Osteoblast (primary cell): ENCODE measurements at places on chromosomes 5 and 9.

DNA sequence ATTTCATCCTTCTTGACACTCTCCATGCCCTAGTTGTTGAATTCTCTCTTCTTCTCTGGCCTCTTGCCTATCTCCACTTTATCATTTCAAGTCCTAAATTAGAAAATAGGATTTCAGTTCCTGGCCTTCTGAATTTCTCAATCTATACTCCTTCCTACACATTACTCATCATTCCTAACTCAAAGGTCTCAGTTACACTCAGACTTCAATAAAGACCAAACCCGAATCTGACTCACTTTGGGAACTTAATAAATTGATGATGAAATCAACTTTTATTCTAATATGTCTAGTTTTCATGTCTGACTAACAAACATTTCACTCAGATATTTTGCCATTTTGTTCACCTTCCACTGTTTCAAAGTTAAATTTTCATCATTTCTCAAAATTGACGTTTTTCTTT, 113.6 kb upstream of the TSLP start:
- peak; percentile 62 for DNase-seq

GRCh38 chr9:127451608-127451857, 223 bp downstream of the LRSAM1 start:
- no peak for DNase-seq

DNA sequence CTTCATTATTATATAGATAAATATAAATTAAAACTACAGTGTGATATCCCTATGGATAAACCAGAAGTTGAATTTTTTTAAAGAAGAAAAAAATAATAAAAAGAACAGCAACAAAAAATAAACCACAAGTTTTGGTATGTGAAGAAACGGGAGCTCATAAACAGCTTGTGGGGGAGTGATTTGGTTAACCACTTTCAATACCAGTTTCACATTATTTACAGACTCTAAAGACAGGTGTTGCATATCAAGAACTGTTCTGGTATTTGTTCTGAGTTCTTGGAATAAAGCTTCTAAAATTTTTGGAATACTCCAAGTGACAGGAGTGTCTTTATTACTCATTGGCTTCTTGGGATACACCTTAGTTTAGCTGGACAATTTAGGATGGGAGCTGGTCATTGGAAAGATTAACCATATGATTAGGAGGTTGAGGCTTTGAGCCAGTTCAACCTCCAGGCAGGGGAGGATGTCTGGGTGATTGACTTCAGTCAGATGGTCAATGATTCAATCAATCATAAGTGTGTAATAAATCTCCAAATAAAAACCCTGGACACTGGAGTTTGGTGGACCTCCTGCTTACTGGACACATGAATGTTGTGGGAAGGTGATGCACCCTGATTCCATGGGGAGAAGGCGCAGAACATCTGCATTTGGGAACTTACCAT, 2223.1 kb upstream of the C9orf72 start:
- no peak for DNase-seq

DNA sequence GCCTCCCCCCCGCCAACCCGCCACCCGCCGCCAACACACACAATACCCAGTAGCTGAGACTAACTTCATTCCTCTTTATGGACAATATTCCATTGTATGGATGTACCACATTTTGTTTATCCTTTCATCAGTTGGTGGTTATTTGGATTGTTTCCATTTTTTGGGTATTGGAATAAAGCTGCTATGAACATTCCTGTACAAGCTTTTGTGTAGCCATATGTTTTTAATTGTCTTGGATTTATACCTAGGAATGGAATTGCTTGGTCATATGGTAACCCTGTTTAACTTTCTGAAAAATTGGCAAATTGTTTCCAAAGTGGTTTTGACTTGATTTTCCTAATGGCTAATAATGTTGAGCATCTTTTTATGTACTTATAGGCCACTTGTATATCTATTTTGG, 4.9 kb upstream of the UBTD2 start:
- DNase-seq = no peak

GRCh38 chr9:136079211-136079915, 15.7 kb downstream of the NACC2 start:
- DNase-seq = peak; percentile 41

DNA sequence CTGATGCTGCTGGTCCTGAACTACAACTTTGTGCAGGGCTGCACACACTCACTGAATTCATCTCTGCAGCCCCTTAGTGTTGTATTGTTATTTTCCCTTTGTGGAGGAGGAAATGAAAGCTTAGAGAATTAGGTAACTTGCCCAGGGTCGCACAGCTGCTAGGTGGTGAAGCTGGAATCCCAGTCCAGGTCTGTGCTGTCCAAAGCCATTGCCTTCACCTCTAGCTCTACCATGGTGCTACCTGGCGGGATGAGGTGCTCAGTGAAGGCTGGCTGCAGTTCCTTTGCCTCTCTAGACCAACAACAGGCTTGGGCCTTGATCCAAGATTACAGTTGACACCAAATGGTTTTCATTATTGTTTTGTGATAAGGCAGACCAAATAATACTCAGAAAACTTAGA, 177.8 kb upstream of the PITX1 start:
- DNase-seq = no peak

DNA sequence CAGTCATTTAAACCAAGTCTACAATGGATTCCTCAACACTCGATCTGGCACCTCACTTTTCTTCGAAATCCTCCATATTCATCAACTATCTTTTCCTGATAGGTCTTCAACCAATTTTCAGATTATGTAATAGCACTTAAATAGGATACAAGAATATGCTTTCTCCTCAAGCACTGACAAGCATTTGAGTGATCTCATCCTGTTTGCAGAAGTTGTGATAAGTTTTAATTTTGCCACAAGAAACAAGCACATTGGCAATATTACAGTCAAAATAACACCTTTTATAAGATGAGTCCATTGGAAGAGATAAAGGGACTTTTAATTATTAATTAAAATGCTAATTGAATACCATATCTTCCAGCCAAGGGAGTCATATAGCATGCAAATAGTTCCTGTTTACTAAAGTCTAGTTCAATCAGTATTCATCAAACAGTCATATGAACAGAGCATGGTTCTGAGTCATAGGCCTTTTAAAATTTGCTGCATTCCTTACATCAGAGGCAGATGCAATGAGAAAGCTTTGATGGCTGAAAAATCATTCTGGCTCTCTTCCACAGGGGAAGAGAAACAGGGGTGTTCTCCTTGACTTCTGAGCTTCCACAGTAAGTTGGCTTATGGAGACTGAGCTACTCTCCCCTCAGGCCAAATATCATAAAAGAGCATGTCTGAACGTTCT, 32.7 kb upstream of the ZCCHC9 start:
- DNase-seq = peak; percentile 80

DNA sequence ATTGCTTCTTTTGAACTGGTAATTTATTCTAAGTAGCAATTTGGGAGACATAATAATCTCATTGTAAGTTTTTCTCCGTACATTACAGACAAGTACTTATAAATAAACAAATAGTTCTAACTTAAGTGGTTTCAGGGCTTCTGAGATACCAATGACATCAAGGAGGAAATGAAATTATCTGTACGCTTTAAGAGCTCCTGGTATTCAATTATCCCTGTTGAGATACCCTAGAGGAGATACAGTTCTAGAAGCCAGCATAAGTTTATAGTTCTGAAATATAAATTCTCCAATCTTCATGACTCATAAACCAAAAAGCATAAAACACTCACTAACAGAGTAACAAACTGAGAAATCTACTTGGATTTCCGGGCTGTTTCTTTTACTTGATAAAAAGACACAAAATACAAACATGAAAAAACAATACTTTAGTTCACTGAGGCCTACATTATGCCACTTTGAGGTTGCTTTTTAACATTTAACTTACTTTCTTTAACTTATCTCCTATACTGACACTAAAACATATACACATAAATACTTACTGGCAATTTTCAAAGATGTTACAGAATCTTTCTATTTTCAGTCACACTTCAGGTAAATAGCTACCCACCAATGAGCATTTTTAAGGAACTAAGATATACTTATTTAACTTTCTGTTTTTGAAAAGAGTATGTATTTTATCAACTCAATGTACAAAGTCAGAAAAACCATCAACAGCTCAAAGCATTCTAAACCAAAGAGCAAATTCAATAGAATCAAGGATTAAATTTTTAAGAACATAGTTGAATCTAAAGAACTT, 7.5 kb downstream of the DCTN4 start:
- peak; percentile 67 for DNase-seq

DNA sequence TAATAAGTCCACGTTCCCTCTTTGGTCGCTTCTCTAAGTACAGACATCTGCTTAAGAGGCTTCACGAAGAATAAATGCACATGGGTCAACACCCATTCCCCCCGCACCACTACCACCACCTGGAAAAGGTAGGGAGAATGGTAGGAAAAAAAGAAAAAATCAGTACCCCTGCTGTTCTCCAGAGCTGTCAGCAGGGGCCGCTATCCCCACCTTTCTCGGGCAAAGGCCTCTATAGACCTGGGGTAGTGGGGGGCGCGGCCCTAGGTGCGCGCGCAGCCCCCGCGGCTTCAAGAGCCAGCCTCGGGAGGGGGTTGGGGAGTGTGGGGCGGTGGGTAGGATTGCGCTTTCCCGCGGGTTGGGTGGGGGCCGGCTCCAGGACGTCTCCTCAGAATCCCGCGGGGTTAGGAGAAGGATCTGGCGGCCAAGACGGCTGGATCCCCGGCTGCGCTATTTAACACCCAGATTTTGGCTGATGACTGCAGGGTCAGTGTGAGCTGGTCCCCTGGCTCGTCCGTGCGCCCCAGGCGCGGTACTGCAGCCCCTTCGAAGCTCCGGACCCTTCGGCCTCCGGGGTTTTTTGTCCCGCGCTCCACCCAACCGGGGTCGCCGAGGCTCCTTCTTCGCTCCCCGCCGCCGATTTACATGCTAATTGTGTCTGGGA, 1.6 kb upstream of the SEMA6A start:
- peak; percentile 95 for DNase-seq

- DNase-seq = no peak
Measured at GRCh38 chr9:114719290-114719689, 37.3 kb upstream of the TEX48 start.

GRCh38 chr5:92836855-92837755, 743.9 kb downstream of the NR2F1-AS1 start:
- peak; percentile 39 for DNase-seq

DNA sequence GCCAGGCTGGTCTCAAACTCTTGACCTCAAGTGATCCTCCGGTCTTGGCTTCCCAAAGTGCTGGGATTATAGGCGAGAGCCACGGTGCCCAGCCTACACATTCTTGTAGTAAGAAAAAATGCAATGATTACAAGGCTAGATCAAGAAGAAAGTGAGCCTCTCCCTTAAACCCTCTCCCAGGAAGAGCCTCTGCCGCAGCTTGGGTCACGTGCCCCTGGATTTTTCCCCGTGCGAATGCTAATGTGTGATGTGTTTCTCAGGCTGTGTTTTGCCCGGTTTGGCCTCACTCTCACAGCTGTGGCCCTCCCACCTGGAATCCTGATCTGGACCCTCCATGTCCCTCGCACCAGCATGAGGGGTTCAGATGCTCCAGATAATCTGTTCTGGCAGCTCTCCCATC, 6.9 kb downstream of the PLPP7 start:
- DNase-seq = no peak

DNA sequence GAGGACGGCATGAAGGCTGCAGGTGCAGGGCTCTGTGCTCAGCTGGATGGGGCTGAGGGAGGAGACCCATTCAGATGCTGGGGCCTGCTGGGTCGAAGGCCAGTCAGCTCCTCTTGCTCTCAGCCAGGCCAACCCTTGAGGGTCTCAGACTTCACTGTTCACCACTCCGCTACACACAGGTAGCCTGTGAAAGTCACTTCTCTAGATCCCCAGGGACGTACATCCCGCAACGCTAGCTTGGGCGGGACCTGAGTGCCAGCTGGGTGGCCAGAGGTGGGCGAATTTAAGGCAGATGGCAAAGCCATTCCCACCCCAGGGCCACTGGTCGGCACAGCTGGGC, 42.2 kb upstream of the FCN1 start:
- DNase-seq = peak; percentile 29

GRCh38 chr5:19987612-19988361, at the start of gene CDH18:
TSS of gene CDH18 (minus strand) at chr5:19988200. CDS start at chr5:19838986, 149,214 bp downstream.
- DNase-seq = peak; percentile 35

- DNase-seq = no peak
Measured at GRCh38 chr9:6086006-6086655, 70.7 kb upstream of the RANBP6 start.

DNA sequence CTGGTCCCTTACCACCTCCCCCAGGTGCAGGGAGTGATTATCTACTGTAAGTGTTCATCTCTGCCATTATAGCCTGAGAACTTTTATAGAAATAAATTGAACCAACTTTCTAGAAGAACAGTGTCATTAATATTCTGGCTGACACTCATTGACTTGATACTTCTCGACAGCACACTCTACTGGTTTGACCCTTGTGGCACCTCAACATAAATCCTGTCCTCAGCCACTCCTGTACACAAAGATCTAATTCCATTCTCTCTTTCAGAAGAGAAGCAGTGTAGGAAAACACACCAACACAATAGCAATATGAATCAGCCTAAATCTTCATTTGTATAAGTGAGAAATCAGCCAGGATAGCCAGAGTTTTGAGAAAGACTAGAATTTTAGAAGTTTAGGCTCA, 417.7 kb downstream of the TAF11L14 start:
- DNase-seq = no peak

DNA sequence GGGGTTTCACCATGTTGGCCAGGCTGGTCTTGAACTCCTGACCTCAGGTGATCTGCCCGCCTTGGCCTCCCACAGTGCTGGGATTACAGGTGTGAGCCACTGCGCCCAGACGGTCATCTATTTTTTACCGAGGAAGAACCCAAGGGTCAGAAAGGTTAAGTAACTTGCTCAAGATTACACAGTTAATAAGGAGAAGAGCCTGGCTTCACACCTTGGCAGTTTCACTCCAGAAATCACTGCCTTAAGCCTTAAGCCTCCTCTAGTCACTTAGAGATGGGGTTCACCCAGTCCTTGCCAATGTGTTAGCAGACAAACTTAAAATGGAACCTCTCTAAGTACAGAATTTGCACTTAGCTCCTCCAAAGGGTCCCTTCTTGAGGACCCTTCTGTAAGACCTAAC, 116.3 kb downstream of the PTTG1 start:
- DNase-seq = no peak

- DNase-seq = peak; percentile 99
Measured at GRCh38 chr9:120868676-120869359, 8.2 kb downstream of the PHF19 start.

- peak; percentile 56 for DNase-seq
Measured at GRCh38 chr9:136558373-136558772, 12.5 kb upstream of the NOTCH1 start.

GRCh38 chr9:37350486-37351190, 71.9 kb upstream of the GRHPR start:
- peak; percentile 65 for DNase-seq
